Tracheal epithelial cell (primary cell): ENCODE measurements at places on chromosomes 5 and 9. TPM values are rescaled to one million over a fixed set of nuclear protein-coding genes. Genes with fewer than 3 reads are reported as not detected.

TMOD1 gene
- total RNA-seq = 0.48 TPM in 1 of 2 replicates, not detected in the other

FABP6 gene
- 1.2 TPM in 1 of 2 replicates, not detected in the other for total RNA-seq

ANAPC2 gene
- total RNA-seq = 8.5 and 9.6 TPM in 2 replicates

SAXO1 gene
- total RNA-seq = not detected in 2 replicates

ASS1 gene
- 392 and 393 TPM in 2 replicates for total RNA-seq

NR5A1 gene
- total RNA-seq = 0.21 TPM in 1 of 2 replicates, not detected in the other

KIAA0825 gene
- total RNA-seq = 1.3 and 1.9 TPM in 2 replicates

QRFP gene
- total RNA-seq = not detected in 2 replicates

EQTN gene
- total RNA-seq = not detected in 2 replicates

ERGIC1 gene
- 95.2 and 114 TPM in 2 replicates for total RNA-seq

KIF4B gene
- total RNA-seq = not detected in 2 replicates
